ENCODE measurements at places on chromosomes 4 and X.

DNA sequence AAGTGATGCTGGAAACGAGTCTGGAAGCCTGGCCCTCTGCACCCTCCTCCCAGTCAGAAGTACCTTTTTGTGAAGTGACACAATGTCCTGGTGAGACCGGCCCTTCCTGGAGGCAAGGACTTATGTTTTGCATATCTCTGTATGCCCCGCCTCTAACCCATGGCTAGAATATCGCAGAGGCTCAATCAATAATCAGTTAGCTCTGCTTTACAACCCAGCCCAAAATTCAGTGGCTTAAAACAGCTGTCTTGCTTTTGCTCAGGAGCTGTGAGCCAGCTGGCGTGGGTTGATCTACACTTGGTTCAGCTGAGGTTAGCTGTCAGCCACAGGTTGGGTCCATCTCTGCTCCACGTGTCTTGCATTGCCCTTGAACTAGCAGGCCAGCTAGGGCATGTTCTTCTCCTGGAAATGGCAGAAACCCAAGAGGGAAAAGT is 98.8 kb upstream of the METTL14 start:
- no peak for DNase-seq

DNA sequence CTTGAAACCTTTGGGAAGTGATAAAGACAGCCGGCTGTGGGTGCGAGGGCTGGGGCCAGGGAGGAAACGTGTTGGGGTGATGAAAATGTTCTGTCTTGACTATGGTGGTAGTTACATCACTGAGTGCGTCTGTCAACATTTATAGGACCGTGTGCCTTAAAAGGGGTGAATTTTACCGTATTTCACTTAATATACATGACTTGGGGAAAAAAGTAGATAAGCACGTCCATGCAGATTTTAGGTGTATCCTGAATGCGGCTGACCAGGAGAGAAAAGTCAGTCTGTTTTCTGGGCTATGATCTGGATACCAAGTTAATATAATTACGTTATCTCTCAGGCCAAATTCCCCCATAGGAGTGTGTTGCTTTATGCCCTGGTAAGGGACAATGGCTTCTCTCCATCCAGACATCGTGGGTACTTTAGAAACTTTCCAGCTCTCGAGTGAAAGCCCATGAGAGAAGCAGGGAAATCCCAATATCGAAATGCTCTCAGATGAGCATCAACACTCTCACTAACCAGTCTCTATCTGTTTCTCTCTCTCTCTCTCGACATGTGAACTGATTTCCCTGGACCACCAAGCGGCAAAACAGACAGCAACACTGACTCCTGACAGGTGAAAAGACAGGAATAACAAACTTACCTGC is 71.5 kb downstream of the IRF2 start:
- DNase-seq = no peak

DNA sequence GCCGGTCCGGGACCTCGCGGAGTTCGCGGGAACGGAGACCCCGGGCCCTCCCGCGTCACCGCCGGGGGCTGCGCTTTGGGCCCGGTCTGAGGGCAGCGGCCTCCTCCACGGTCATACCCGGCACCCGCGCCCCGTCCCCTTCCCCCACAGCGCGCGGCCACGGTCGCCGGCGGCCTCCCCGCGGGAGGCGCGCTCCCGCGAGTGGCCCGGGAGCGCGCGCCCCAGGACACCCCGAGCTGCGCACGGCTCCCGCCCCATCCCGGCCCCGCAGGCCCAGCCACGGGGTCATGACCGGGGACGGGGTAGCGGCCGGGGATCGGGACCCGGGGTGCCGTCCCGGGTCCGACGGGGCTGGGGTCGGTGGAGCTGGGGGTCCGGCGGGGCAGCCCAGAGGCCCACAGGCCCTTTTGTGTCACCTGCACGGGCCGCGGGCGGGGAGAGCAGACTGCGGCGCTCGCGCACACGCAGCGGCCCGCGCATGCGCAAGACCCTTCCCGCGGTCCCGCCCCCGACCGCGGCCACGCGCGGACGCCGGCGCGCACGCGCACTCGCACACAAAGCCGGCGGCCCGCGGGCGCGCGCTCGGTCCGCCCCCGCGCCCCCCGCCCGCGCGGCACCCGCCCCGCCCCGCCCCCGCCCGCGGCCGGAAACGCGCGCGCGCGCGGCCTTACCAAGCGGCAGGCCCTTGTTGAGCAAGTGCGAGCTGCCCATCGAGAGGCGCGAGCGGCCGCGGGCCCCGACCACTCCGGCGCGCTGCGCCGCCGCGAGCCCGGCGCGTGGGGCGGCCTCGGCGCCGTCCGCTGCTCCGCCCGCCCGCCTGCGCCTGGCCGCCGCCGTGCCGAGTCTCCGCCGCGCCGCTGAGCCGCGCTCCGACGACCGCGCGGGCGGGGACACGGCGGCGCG is at the start of gene CTBP1:
Gene CTBP1, minus strand, starts transcription at position 886 of the 903 bp plus-strand sequence. CDS start 7,799 bp downstream, outside the sequence.
- DNase-seq = peak; percentile 73

DNA sequence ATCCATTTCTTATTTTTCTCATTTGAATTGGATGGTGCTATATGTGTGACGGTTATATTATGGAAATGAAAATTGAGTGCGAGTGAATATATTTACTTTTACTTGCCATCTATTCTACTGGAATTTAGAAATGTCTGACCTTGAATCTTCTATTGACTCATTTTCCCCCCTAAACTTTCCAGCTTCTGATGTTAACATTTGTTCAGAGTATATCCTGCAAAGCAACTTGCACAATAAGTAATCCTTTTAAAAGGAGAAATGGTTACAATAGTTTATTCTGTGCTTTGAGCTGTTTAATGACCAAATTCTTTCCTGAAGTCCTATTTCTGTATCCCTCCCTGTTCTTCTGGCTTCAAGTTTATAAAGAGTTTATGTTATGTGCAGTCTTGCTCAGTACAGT is 116.7 kb downstream of the ARHGAP10 start:
- no peak for DNase-seq

DNA sequence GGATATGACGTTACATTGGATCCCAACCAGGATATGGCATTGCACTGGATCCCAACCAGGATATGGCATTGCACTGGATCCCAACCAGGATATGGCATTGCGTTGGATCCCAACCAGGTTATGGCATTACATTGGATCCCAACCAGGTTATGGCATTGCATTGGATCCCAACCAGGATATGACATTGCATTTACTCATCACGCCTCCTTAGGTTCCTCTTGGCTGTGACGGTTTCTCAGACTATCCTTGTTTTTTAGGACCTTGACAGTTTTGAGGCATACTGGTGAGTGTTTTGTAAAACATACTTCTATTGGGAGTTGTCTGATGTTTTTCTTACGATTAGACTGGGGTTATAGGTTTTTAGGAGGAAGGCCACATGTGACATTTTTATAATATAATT is 5.4 kb upstream of the ACSL1 start:
- DNase-seq = no peak

GRCh38 chr4:125105561-125105960 is 209.2 kb upstream of the FAT4 start:
- no peak for DNase-seq

DNA sequence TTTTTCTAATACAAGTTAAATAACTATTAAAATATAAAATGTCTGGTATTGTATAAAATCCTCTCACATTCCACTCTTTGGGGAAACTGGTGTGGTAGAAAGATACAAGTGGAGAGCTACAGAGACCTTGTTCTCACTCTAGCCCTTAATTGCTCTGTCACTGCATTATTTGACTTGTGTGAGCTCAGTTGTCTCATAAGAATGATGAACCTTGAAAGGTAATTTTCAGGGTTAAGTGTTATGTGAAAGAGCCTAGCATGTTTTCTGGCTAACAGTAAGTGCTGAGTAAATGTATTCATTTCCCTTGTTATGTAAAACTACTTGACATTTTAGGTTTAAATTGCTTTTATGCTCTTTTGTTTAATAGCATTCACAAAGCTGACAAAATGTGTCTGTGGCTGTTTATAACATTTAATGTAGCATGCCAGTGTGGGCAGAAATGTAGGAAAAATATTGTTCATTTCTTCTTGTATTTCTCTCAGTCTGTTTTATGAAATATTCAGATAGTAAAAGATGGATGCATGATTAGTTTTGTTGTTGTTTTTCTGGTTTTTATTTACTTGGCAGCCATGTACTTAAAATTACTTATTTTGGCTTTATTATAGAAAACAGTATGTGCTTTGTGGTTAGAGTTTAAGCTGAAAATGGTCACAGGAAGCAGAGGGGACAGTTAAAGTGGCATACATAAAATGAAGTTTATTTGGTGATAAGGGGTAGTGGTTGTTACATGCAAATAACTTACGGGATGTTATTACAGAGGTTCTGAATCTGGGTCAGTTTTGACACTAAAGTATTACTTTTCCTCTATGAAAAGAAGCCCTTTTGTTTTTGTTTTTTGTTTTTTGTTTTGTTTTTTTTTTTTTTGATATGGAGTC is 29.2 kb downstream of the SLAIN2 start:
- DNase-seq = no peak

DNA sequence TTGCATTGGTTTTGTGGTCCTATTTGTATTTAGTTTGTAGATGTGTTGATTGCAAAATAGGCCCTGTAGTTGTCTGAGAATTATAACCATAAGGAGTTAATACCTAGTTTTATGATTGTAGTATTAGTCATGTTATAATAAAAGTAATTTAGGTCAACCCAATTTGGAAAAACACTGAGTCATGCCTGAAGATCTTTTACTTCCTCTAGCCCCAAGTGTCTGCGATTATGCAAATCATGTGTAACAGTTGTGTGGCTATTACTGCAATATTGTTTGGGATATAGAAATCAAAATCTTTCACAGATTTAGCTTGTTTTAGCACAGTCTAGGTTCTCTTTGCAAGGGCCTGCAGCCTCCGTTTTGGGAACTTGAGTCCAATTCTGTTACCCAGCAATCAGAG is 12.6 kb downstream of the SRD5A3 start:
- no peak for DNase-seq

DNA sequence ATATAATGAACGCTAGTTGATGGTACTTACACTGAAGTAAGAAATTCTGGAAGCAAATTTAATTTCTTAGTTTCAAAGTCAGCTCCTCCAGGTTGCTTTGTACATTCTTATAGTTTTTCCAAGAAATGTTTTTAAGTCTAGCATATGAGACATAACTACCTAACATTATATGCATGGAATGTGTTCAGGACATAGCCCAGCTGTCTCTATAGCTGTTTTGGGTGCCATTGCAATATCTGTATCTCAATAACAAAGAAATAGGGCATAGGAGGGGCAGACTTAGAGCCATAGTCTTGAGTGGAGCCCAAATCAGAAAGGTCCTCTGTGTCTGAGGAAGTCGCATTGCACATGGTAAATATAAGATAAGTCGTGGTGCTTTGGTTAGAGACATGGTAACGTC is 143.4 kb downstream of the CBR4 start:
- no peak for DNase-seq

- DNase-seq = no peak
Measured at GRCh38 chrX:15410430-15410829, 26.2 kb upstream of the VEGFD start.

GRCh38 chrX:112473654-112474053 is 206.1 kb downstream of the LHFPL1 start:
- no peak for DNase-seq

GRCh38 chr4:38930204-38930603 is 62.6 kb downstream of the FAM114A1 start:
- DNase-seq = no peak

GRCh38 chr4:168631241-168632162 is 134.7 kb downstream of the PALLD start:
- DNase-seq = no peak

DNA sequence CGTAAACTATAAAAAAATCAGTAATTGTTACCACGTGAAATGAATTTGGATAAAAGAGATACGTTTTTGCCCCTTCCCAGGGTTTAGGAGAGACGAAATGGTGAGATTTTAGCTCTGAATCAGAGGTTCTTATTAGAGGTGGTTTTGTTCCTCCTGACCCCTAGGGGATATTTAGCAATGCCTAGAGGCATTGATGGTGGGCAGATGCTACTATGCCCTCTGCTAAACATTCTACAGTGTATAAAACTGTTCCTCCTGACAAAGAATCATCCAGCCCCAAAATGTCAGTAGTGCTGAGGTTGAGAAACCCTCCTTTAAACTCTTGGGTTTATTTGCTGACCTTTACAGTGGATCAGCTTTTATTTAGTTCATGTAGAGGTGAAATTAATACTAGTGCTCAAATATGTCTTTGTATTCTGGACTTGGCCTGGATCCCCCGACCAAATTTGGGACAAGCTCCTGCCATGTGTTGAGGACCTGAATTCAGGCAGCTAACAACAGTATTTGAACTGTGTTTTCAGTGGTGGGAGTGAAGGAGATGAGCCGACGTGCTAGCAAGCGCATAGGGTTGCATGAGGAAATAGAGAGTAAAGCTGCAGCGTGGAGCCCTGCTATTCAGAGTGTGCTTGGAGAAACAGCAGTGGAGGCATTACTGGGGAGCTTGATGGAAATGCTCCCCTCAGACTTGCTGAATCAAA is 126.1 kb downstream of the PTTG2 start:
- no peak for DNase-seq

DNA sequence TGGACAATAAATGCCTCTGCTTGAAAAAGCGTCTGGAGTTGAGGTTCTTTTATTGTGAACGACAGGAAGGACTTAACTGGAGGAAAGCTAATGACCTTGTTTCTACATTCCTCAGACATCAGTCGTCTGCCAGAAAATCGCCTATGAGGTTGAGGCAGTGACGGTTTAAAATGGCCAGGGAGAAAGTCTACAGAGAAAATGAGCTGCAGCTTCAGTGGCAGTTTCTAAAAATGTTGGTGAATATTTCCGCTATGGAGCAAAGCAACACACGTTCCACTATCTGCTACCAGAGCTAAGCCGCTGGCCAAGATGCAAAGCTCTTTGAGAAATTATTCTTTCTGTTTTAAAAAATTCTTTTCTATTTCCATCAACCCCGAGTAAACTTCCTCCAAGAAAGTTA is 116.9 kb upstream of the GALNT7 start:
- DNase-seq = no peak

DNA sequence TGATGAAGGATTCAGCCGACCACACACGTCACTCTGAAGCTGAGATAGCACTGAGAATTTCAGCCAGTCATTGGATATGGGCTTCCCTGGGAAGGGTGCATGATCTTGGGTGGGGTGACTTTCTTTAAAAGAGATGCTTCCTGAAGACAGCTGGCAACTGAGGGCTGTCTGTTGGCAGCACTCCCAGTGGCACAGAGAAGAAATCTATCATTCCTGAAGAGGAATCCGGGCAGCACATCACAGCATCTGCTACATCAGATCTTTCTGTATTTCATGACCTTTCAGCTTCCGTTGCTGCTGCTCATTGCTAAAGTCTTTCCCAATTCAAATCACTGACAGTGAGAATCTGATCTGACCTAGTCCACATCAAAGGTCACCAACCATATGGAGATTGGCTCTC is 193.8 kb upstream of the RBPJ start:
- no peak for DNase-seq

GRCh38 chrX:133171962-133172708 is 46.0 kb downstream of the TFDP3 start:
- DNase-seq = no peak

GRCh38 chr4:76866641-76867040 is 31.3 kb downstream of the SOWAHB start:
- no peak for DNase-seq

DNA sequence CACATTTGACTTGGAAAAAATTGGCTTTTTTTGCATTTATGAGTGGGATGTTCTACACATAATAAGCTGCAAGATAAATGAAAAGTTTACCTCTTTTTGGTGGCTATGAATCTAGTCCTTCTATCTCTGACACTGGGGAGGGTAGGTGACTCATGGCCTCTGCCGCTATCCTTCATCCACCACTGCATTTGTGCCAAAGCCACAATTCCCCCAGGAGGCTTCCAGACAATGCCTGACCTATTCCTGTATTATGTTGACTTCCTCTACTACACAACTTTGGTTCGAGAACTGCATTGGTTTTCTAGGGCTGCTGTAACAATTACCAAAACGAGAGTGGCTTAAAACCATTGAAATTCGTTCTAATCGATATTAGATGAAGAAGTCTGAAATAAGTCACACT is 245.6 kb downstream of the TRAM1L1 start:
- no peak for DNase-seq
